ENCODE measurements at places on chromosomes 13 and 19.

DNA sequence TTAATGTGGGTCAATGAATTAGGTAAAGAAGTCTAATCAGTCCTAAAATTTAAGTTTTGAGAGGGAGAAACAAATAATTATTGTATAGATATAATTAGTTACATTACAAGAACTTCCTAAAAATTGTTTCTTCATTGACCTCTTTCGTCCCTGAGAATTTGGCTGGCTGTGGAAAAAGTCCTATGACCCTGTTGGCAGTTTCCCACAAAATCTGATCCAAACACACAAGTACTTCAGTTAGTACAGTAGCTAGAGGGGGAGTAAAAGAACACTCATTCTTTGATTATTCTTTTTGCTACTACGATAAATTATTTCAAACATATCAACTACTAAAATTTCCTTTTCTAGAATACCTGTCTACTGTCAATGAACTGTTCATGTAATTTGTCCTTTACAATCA, 11.3 kb downstream of the POSTN start:
- DNase-seq: no peak

DNA sequence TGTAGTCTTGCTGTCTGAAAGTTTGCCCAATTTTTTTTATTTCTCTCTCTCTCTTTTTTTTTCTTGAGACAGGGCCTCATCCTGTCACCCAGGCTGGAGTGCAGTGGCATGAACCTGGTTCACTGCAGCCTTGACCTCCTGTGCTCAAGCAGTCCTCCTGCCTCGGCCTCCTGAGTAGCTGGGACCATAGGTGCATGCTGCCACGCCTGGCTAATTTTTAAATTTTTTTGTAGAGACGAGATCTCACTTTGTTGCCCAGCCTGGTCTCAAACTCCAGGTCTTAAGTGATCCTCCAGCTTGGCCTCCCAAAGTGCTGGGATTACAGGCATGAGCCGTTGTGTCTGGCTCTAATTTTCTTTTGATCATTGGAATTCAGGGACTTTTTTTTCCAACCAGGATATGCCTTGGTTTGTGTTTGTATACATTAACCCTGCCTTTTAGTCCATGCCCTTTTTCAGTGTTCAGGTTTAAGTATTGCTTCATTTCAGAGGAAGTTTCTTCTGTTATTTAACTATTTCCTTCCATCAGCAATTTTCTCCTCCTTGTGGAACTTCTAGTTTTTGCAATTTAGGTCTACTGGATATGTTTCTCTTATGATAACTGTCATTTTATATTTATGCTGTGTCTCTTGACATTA, 201.4 kb downstream of the PCCA start:
- DNase-seq: no peak

- no peak for DNase-seq
These were observed 27.1 kb upstream of the MTUS2 start for GRCh38 chr13:28792992-28793391.

- DNase-seq: no peak
These were observed 23.5 kb downstream of the SHANK1 start for GRCh38 chr19:50696094-50696483.

GRCh38 chr13:93767917-93768409, 541.4 kb downstream of the GPC6 start:
- DNase-seq: no peak

GRCh38 chr13:49046519-49046918, 70.8 kb downstream of the FNDC3A start:
- no peak for DNase-seq

DNA sequence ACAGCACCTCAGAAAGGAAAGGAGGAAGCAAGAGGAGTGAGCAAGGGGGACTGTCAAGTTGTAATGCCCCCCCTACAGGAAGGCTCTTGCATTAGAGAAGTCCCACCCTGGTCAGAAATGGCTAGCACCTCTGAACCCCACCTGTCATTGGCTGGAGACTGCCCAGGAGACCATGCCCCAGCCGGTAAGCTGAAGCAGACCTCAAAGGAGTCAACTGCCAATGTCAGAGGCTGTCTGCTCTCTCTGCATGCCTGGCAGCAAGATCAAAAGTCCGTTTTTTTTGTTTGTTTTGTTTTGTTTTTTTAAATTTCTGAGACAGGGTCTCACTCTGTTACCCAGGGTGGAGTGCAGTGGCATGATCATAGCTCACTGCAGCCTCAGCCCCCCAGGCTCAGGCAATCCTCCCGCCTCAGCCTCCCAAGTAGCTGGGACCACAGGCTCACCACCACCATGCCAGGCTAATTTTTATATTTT, 8.1 kb upstream of the BCL3 start:
- no peak for DNase-seq

DNA sequence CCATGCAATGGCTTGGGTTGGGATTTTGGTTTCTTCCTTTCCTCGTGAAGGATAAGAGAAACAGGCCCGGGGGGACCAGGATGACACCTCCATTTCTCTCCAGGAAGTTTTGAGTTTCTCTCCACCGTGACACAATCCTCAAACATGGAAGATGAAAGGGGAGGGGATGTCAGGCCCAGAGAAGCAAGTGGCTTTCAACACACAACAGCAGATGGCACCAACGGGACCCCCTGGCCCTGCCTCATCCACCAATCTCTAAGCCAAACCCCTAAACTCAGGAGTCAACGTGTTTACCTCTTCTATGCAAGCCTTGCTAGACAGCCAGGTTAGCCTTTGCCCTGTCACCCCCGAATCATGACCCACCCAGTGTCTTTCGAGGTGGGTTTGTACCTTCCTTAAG, 24.1 kb downstream of the SPC24 start:
- DNase-seq: no peak

DNA sequence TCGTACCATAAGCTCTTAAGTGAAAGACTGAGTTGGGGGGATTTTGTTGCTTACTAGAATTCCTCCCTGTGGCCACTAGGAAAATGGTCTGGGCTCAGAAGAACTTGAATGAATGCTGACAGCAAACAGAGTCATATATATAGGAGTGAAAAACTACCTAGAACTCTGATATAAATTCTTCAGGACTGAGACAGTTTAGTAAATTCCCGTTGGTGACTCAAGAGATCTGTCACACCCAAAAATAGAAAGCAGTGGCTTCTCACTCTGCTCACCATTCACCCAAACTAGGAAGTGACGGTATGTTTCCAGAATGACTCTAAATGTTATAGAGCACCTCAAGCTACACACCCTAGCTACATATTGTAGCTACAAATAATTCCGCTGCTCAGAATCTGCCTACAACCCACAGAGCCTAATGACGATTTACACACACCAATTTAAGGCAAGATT, 116.2 kb downstream of the TBC1D4 start:
- no peak for DNase-seq
